ENCODE measurements at places on chromosomes 3 and 15.

- no peak for DNase-seq
Observed at GRCh38 chr15:80568876-80569605, 126.1 kb upstream of the ABHD17C start.

GRCh38 chr3:37993460-37993819, 2.9 kb downstream of the VILL start:
- DNase-seq: no peak

DNA sequence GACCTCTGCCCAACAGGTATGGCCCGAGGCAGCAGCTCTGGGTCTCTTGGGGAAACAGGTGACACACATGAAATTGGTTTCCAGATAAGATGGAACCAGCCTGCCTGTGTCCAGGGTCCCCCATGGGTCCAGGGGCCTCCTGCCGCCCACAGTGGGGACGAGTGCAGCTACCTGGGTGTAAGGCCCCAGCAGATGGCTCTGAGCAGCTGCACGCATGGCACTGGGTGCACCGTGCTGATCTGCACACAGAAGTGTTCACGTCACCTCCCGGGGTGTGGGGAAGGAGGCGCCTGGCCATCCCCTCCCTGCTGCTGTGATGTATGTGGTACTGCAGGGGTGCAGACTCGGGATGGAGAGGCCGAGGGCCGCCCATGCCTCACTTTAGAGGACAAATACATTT, 63.6 kb downstream of the NIPA2 start:
- DNase-seq: no peak

- DNase-seq: no peak
Observed at GRCh38 chr3:37467761-37468160, 293.4 kb upstream of the LRRFIP2 start.

DNA sequence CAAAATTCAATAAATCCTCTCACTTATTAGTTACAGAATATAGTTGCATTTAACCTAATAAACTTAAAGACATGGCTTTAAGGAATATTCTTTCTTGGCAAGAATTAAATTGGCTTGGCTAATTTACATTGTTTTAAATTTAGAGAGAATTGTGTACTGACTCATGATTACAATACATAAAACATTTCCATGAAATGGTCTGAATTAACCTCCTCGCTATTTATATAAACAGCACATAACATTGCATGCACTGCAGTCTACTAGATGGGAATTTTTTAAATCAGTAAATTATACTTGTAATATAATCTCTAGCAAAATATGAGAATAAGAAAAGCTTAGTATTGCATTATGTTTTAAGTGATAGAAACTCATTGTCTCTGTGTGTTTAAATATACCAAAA, 268.9 kb downstream of the SHOX2 start:
- DNase-seq: no peak

GRCh38 chr3:105798381-105798934, 70.4 kb downstream of the CBLB start:
- DNase-seq: no peak

GRCh38 chr3:189395825-189396224, 224.1 kb downstream of the TPRG1 start:
- no peak for DNase-seq

GRCh38 chr3:86951322-86951721, 39.6 kb downstream of the VGLL3 start:
- no peak for DNase-seq

DNA sequence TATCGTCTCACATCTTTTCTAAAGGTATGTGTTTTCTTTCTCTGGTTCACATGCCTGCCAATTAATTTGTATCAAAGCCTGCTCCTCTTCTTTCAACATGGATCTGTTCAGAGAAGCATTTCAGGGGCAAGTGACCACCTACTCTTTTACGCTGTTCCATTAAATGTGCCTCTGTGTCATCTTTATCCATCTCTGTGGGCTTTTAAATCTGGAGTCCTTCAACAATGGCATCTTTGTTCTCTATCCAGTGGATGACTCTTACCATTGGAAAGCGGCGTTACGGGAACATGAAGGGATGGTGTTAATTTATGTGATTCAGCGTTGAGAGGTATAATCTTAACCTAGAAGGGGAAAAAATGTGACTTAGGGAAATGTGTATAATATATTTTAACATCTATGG, 92.7 kb upstream of the CFAP20DC start:
- no peak for DNase-seq

DNA sequence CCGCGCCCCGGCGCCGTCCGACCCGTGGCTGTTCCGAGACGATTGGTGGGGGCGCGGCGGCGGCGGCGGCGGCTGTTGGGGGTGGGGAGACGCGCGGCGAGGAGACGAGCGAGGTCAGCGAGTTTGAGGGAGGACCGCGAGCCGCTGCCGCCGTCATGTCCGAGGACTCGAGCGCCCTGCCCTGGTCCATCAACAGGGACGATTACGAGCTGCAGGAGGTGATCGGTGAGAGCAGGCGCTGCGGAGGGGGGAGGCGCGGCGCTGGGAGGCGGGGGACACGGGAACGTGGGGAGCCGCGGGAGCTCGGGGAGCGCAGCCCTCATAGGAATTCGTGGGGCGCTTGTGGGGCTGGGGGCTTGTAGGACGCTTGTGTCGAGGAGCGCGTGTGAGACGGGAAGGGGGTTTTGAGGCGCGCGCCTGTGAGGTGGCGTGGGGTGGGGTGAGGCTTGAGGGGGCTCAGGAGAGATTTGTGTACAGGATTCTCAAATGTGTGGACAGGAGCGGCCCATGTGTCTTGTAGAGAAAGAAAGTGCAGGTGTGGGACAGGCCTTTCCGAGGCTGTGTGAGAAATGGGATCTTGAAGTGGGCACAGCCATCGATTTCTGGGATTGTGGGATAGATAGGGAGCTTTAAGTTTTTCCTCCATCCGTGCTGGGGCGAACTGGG, 518 bp downstream of the OXSR1 start:
- no peak for DNase-seq

- no peak for DNase-seq
Observed at GRCh38 chr3:56835650-56836227, 34.0 kb upstream of the ARHGEF3 start.

DNA sequence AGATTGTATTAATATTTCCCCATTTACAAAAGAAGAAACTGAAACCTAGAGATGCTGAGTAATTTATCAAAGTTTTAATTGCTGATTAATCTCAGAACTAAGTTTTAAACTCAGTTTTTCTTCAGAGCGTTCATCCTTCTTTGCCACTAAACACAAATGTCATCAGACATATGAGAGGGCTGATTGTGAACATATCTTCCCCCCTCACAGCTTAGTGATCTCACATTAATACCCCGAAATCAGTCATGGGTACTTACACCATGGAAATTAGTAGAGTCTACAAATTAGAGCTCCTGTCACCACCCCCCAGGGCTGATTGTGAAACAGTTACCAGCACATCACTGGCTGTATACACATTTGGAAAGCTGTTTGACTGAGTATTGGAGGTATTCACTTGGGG, 189.3 kb upstream of the SGO1 start:
- DNase-seq: no peak

DNA sequence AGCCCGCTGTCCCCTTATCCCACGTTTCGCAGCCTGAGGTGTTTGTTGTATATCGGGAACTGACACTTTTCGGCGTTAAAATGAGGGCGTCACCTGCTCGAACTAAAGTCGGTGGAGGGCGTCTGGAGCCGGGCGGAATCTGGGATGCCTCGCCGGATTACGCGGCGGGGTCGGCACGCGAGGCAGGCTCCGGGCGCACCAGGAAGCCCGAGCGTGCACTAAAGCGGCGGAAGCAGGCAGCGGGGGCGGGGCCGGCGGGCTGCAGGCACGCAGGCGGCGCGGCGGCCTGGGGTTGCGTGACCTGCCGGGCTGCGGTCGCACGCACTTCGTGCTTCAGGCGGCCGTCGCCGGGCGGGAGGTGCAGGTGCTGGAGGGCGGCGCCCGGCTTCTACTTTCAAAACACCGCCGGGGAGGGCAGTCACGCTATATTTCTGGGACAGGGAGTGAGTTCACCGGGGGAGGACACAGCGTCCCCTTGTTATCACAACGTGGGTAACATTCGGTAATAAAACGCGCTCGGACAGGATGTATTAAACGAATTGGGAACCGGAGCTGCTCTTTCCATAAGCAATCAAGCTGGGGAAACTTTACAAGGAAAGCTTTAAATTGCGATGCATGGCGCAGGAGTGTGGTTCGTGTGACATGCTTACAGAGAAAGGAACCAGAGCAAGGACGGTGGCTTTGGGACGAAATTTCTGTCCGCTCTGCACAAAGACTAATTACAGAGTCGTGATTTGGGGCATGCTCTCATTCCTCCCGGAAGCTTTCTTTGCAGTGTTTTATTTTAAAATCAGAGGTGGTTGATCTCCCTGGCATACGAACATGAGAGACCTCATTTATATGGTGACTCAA, 9.1 kb upstream of the LEKR1 start:
- DNase-seq: peak; percentile 60

GRCh38 chr3:112308151-112308911, 14.3 kb upstream of the SLC9C1 start:
- no peak for DNase-seq

GRCh38 chr15:66647358-66647757, 54.7 kb upstream of the SMAD6 start:
- no peak for DNase-seq

DNA sequence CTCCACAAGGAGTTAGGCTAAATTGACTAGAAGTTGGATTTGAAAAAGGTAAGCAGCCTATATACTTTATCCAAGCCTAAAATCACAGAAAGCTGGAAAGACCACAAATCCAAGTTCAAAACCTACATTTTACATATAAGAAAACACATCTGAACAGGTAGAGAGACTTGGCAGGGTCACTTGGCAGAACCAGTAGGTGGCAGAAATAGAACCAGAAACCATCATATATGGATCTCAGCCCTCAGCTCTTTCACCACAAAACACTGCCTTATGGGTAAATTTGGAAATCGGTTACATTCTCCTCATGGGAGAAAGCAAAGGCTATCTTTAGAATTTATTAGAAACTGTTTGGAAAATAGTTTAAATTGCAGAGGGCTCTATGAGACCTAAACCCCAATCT, 44.2 kb downstream of the MKRN2 start:
- no peak for DNase-seq

GRCh38 chr3:127566833-127567232, 23.7 kb downstream of the TPRA1 start:
- DNase-seq: no peak

DNA sequence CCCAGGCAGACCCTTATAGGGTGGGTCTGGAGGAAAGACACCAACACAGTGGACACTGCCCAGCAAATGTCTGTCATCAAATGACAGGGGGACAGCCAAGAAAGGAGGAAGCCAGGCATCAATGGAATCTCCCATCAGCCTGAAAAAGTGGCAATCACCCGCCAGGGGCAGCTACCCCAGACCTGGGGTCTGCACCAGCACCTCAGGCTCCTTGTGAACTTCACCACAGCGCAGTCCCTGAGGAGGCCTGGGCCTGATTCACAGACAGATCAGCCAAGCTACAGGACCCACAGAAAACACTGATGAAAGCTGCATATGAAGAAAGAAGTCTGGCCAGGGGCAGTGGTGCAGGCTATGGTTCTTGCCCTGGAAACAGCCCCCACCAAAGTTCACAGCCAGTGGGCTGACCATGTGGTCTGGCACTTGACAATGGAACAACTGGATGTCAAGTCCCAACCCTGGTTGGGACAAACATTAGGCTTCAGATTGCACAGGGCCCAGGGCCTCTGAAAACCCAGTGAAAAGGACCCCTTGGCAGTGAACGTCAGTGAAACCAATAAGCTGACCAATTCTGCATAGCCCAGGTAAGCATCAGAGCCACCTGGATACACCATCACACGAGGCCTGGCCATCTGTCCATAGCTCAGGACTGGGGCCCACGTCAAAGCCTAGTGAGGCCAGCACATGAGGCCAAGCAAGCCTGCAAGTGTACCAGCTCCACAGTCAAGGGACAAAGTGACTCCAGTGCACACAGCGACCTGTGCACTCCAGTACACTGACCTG, 29.1 kb downstream of the ALS2CL start:
- no peak for DNase-seq

GRCh38 chr3:143152043-143152442, 32.5 kb downstream of the CHST2 start:
- peak; percentile 1 for DNase-seq

DNA sequence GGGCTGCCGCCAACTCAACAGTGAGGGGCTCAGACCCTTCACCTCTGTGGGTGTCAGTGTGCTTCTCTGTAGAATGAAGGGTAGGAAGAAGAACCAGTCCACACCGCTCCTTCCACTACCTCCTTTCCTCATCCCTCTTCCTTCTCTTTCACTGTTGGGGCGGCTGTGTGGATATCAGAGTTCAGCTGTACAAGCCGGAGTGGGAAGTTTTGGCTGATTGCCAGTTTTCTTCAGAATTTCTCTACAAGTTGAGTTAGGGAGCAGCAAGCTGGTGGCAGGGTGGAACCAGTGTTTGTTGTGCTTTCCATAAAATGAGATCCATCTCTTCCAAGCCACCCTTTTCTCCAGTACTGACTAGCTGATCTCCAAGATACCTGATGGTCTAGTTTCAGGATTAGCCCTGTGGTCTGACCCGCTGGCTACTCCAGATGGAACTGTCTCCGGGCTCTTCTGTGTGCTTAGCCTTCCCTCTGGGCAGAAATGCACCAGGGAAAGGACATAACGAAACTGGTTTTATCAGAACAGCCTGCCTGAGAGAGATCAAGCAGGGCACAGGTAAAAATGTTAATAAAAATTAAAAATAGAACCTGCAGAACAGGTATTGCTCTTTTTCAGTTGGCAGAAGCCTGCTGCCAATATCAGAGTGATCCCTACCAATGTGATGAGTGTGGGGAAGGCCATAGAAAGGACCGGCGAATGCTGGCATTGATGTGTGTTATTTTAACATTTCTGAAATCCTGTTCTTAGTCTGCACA, 169.9 kb upstream of the TSC22D2 start:
- no peak for DNase-seq

DNA sequence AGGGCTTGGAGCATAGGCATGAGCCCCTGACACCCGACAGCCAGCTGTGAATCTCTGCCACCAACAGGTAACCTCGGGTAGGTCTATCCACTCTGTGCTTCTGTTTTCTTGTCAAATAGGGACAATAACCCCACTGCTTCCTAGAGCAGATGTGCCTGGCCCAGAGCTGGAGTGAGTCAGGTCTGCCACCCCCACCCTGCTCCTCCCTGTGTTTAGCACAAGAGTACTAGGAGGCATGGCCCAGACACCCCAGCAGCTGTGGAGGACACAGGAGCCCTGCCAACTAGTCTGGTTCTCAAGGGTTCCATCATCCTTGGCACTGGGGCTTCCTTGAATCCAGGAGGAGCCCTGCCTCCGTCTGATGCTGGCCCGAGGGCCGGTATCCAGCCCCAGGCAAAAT, 33.7 kb upstream of the TMEM115 start:
- no peak for DNase-seq

- no peak for DNase-seq
Observed at GRCh38 chr15:96360581-96361308, 30.2 kb downstream of the NR2F2 start.
